ENCODE measurements at places on chromosomes 5 and 9.

GRCh38 chr5:12013351-12013750 lies 109.1 kb upstream of the CTNND2 start:
- DNase-seq = no peak

- DNase-seq = no peak
Observed at GRCh38 chr9:89358376-89358916, 40.1 kb downstream of the SECISBP2 start.

DNA sequence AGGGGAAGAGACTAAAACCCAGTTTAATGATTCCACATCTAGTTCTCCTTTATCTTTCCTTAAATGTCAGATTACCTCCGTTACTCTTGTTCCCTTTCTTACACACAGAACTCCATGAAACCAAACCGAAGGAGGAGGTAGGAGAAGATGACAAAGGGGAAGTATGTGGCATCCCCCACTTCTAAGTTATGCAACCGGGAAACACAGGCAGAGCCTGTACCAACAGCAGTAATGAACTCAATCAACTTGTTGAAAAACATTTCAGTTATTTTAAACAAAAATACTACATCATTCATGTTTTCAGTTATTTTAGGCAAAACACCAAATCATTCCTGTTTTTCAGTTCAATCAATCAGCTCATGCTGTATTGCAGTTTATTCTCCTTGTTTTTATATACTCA lies 101.8 kb downstream of the PCSK1 start:
- no peak for DNase-seq

DNA sequence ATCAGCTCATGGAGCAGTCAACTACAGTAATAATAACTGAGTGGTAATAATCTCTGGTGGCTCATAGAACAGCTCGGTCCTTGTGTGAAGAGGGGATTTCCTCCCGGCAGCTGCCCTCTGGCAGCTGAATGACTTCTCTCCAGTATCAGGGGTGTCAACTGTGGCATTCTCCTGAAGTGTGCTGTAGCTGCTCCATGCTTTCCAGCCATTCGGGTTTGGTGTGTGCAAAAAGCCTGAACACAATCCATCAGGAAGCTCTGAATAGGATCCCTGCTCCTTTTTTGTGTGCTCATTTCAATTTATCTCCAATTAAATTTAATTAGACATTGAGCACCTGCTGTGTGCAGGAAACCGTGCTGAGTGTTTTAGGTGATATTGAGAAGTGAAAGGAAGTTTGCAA lies 59.8 kb upstream of the BARX1 start:
- no peak for DNase-seq

DNA sequence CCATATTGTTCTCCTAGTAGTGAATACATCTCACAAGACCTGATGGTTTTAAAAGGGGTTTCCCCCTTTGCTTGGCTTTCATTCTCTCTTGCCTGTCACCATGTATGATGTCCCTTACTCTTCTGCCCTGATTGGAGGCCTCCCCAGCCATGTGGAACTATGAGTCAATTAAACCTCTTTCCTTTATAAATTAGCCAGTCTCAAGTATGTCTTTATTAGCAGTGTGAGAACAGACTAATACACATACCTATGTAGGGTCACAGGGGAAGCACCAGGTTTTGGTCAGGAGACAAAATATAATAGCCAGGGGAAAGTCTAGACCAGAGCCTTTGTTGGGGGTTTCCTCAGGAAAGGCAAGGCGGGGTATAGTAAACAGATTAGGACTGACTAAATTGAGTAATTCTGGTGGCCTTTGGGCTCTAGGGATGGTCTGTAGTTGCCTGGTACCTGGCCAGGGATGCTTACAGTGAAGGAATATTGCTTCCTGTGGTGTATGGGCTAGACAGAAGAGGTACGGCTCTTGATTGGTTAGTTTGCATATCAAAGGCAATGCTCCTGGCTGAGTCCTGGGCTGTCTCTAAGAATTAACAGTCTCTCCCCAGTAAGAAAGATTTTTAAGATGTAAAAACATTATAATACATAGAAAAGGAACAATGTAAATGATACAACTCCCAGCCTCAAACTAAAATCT lies 254.5 kb downstream of the ELAVL2 start:
- DNase-seq = no peak

- no peak for DNase-seq
Observed at GRCh38 chr5:171454549-171454948, 35.1 kb downstream of the FGF18 start.

Measured in stimulated activated CD8-positive, alpha-beta memory T cell treated with anti-CD3 and anti-CD28 coated beads, Interleukin-4, amount 100 ng/mL, for 1 hour (primary cell).